ENCODE measurements at places on chromosomes 16 and 17.

- H3K36me3 ChIP-seq = no peaks in the 10 kb centered on the region
- H3K4me1 ChIP-seq = peaks cover 31% of the 10 kb centered on the region
- peak; percentile 66 for DNase-seq
- H3K27me3 ChIP-seq = no peaks in the 10 kb centered on the region
- peak overlapping the region; percentile 29 for H3K27ac ChIP-seq
- peak overlapping the region; percentile 86 for H3K4me3 ChIP-seq
These were observed 490 bp downstream of the GID4 start for GRCh38 chr17:18039535-18040260.

DNA sequence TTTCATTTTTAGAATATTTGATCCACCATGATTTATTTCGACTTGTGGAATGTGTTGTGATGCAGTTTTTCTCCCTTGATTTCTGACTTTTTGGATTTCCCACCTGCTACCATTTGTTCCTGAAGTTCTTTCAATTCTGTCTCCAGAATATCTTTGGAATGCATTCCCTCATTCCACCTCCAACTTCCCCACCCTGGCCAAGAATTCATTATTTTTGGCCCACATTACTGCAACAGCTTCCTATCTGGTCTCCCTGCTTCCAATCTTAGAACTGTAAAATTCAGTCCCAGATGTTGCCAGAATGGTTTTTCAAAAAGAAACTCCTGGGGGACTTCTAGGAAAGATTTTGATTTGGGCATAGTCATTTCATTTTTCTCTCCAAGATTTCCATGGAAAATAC lies 182.3 kb upstream of the HS3ST4 start:
- no peaks in the 10 kb centered on the region for H3K36me3 ChIP-seq
- no peaks in the 10 kb centered on the region for H3K4me1 ChIP-seq
- no peak for DNase-seq
- no peak overlapping the region for H3K4me3 ChIP-seq
- H3K27ac ChIP-seq = no peak overlapping the region

- DNase-seq = no peak
- no peak overlapping the region for H3K4me3 ChIP-seq
- no peaks in the 10 kb centered on the region for H3K36me3 ChIP-seq
- no peaks in the 10 kb centered on the region for H3K4me1 ChIP-seq
- H3K27ac ChIP-seq = no peak overlapping the region
These were observed 8.5 kb downstream of the KCTD5 start for GRCh38 chr16:2690852-2691251.

DNA sequence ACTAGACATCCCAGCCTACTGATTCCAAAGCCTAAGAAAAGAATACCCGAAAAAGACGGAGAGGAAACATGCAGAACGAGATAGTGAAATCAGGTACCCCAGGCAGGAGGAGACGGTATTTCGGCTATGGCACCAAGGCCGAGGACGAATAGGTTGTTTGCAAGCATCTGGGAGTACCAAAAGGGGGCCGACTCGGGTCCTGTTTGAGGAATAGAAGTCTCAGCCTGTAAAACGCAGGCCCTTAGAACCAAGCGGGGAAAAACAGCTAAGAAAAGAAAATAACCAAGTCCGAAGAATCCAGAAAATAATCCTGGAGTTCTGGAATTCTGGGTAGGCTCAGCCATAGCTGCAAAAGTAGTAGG lies 537 bp downstream of the SLC35B1 start:
- H3K36me3 ChIP-seq = peaks cover 18% of the 10 kb centered on the region
- peak overlapping the region; percentile 92 for H3K27ac ChIP-seq
- H3K4me3 ChIP-seq = peak overlapping the region; percentile 99
- DNase-seq = peak; percentile 54
- no peaks in the 10 kb centered on the region for H3K27me3 ChIP-seq

DNA sequence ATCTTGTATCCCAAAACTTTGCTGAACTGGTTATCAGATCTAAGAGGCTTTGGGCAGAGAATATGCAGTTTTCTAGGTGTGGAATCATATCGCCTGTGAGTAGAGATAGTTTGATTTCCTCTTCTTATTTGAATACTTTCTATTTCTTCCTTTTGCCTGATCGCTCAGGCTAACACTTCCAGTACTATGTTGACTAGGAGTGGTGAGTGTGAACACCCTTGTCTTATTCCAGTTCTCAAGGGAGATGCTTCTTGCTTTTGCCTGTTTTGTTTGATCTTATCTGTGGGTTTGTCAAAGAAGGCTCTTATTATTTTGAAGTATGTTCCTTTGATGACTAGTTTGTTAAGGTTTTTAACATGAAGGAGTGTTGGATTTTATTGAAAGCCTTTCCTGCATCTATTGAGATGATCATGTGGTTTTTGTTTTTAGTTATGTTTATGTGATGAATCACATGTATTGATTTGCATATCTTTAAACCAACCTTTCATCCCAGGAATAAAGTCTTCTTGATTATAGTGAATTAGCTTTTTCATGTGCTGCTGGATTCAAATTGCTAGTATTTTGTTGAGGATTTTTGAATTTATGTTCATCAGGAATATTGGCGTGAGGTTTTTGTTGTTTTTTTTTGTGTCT lies 17.0 kb upstream of the CCL13 start:
- no peaks in the 10 kb centered on the region for H3K36me3 ChIP-seq
- no peak for DNase-seq
- H3K27ac ChIP-seq = no peak overlapping the region
- no peaks in the 10 kb centered on the region for H3K4me1 ChIP-seq
- H3K4me3 ChIP-seq = no peak overlapping the region

DNA sequence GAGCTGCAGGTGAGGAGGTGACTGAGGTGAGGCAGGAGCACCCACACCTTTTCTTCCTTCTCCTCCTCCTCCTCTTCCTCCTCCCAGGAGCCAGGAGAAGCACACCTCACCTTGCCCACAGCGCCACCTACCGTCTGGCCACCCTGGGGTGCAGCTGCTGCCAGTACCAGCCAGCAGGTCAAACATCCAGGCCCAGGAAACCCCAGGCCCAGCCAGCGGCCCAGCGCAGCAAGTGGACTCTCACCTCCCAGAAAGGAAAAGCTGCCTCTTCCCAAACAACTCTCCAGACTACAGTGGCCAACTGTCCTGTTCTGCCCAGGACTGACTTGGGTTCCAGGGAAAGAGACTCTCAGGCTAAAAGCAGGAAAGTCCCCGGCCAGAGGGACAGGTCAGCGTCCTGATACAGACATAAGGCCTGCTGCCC lies 22.7 kb downstream of the PEMT start:
- peak; percentile 51 for DNase-seq
- H3K27ac ChIP-seq = no peak overlapping the region
- H3K4me1 ChIP-seq = no peaks in the 10 kb centered on the region
- no peak overlapping the region for H3K4me3 ChIP-seq
- H3K27me3 ChIP-seq = no peaks in the 10 kb centered on the region

GRCh38 chr17:7029659-7030058 lies 6.2 kb upstream of the SLC16A13 start:
- no peaks in the 10 kb centered on the region for H3K4me1 ChIP-seq
- H3K27ac ChIP-seq = no peak overlapping the region
- no peaks in the 10 kb centered on the region for H3K36me3 ChIP-seq
- H3K4me3 ChIP-seq = no peak overlapping the region

DNA sequence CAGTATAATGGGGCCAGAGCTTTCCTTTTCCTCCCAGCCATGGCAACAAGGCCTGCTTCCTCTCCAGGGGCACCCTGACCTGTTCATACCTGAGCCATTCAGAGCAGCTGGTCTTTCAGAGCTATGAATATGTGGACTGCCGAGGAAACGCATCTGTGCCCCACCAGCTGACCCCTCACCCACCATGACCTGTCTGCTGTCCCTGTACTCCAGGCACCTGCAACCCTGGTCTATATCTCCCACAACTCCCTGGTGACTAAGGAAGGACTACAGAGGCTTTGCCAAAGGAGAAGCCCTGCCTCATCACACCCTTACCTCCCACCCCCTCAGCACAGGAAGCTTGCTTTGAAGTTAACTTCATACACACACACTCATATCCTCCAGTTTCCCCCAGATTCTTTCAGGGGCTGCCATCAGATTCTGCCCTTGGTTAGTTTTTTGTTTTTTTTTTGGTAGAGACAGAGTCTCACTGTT lies 6.0 kb downstream of the TMEM106A start:
- H3K27ac ChIP-seq = no peak overlapping the region
- peaks cover 5% of the 10 kb centered on the region for H3K36me3 ChIP-seq
- DNase-seq = no peak

- H3K27me3 ChIP-seq = 0 out of 2 replicates have a peak, but pooled peaks cover 14% of the 10 kb centered on the region
- H3K36me3 ChIP-seq = no peaks in the 10 kb centered on the region
- H3K27ac ChIP-seq = no peak overlapping the region
- no peak overlapping the region for H3K4me3 ChIP-seq
These were observed 102.4 kb downstream of the ABCC12 start for GRCh38 chr16:48053418-48053745.

All from GM23248 (cell line).